ENCODE measurements at places on chromosomes 2 and 18.

DNA sequence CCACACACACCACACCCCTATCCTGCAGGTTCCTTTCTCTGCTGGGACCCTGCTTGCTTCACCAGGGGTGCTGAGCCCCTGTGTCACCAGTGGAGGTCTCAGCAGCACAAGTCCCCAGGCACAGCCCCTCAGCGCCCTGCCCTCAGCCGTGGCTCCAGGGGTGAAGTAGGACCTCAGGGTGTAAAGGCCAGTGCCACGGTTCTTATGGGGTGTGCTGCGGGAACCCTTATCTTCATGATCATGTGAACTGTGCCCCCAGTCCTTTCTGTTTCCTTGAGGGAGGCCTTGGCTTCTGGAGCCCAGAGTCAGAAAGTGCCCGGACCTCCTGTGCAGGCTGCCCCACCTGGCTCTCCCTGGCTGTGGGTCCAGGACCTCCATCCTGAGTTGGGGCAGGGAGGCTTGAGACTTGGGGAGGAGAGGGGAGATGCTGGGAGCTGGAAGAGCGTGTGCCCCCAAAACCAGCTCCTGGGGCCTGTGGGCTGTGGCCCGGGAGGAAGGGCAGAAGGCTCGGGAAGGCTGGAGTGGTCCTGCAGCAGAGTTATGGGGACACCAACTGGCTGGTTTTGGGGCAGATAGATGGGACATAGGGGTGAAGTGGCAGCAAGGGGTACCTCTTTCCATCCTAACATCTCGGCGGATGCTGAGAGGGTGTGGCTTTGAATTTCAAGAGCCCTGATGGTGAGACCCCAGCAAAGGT, 20.2 kb upstream of the KLF11 start:
- DNase-seq = no peak

- no peak for DNase-seq
These were observed 49.7 kb upstream of the ST3GAL5 start for GRCh38 chr2:85938456-85938855.

GRCh38 chr2:38763728-38764127, 12.6 kb upstream of the SRSF7 start:
- DNase-seq = no peak

DNA sequence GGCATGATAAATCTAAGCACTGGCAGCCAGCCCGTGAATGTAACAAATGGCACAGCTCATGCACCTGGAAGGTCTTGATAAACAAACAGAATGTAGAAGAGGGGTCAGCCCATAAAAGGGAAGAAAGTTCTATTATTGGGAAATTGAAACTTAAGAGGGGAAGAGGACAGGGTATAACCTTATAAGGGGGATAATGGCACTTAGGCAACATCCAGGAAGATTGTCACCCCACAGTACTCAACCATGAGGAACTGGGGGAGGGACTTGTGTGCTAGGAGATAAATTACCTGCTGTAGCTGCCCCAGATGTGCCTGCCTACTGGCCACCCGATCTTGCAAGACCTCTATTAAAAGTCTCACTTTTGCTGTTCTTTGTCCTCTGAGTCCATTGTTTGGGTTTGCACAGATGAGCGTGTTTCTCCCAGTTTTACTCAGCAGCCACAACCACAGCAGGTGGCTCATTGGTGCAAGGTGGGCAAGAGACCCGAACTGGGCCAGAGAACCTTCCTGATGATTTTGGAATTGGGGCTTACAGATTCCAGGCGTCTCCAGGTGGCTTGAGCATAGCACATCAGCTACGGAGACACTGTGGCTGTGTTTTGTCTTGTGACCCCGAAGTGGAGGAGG, 79.0 kb upstream of the TAF1B start:
- DNase-seq = no peak

GRCh38 chr18:78603102-78603983, 376.3 kb upstream of the SALL3 start:
- no peak for DNase-seq

DNA sequence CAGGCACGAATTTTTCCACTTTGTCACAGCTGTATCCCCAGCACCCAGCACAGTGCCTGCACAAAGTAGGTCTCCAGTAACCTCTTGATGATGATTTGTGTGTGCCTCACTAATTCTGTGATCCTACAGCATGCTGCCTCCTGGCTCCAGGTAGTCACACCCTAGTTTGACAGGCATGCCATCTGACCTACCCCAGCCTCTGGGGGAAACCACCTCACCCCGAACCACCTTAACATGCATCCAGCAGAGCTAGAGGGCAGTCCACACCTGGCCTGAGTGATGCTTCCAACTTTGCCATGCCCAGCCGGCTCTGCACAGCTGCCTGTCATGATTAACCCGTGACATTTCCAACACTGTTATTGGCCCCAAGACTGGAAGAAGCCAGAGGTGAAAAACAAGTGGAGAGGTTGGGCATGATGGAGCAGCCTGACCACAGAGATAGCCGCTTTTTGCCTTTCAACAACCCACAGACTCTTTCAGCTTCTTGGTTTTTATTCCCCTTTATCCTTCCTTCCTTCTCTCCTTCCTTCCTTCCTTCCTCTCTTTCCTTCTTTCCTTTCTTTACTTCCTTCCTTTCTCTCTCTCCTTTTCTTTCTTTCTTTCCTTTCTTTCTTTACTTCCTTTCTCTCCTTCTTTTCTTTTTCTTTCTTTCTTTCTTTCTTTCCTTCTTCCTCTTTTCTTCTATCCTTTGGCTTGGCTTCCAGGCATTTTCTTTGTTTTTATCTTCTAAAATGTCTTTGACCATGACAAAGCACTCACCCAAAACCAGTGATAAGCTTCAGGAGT, 294.4 kb upstream of the SIX2 start:
- DNase-seq = no peak

DNA sequence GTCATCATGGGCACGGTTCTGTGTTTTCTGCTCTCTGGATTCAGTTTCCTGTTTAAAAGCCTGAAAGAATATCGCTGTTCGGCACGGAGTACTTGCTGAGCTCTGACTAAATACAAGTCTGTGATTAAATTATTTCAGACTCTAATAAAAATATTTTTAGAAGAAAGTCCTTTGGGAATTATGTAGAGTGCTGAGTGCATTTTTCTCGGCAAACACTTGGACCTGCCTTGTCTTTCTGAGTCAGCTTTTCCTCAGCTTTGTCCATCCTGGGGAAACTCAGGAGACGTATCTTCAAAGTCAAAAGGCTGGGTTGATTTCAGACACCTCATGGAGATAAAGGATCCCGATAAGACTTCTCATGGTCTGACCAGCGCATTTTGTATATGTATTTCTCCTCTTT, 45.9 kb downstream of the IL1R2 start:
- peak; percentile 56 for DNase-seq

DNA sequence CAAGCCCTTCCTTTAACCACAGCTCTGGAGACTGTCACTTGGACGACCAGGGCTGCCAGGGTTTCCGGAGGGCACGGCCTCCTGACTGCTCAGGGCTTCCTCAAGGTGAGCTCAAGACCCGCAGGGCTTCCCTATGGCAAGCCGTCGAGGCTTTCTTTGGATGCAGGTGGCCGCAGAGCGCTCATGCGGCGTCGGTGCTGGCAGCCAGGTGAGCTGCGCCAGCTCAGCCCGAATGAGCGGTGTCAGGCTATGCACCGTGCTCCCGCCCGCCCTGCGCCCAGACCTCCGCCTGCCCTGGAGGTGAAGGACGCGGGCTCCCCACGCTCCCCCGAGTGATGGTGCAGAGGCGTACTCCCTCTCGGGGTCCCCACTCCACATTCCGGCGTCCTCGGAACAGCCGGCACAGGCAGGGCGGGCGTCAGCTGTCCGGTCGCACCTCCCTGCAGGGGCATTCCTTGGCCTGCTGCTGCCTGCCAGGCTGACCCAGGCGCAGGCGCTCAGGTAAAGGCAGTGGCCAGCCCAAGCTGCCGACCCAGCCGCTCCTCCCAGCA, 20.8 kb upstream of the TUBB6 start:
- DNase-seq = no peak

DNA sequence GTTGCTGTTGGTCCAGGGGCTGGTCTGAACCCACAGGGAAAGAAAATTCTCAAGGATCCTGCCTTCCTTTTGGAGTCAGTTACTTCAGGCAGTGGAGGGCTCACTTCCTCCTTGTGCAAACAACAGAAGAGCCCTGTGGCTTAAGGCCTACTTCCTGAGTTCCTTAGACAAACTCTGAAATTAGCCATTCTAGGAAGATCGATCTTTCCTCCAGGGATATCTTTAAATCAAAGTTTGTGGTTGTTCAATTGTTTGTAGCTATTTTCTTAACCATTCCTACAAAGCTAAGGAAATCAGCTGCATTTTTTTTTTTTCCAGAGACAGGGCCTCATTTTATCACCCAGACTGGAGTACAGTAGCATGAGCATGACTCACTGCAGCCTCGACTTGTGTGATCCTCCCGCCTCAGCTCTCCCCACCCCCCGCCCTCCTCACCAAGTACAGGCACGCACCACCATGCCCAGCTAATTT, 156.0 kb downstream of the TANC1 start:
- peak; percentile 96 for DNase-seq
